ENCODE measurements at places on chromosomes 7 and 10.

DNA sequence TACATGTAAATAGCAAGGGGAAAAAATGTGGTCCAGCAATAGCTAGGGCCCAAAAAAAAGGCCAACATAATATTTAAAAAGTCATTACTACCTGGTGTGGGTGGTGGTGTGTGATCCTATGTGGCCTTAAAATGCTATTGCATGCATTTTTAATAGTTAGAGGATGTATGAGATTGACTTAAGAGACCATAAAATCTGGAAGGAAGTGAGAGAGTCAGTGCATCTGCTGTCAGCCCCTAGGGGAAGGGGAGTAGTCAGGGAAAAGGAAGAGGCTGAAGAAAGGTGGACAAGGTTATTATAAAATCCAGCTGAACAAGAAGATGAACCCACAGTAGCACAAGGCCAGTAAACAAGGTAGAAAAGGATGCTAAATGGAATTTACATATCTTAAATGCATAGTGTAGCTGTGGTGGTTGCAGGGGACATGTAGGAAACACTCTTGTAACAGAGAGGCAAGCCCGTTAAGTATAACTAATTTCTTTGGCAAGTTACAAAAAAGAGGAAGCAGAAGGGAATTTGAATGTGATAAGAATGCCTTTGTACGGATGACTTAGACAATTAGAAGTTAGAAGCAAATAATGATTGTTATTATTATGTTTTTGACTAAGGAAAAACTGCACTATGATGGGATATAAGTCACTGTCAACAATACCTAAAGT is 11.9 kb upstream of the NDUFA5 start:
- no peak for DNase-seq

GRCh38 chr7:74017125-74017524 is 10.8 kb upstream of the ELN start:
- no peak for DNase-seq

- no peak for DNase-seq
Measured at GRCh38 chr10:90834326-90834725, 23.5 kb downstream of the HTR7 start.

GRCh38 chr10:75593692-75594556 is 162.5 kb downstream of the LRMDA start:
- DNase-seq, result no peak

DNA sequence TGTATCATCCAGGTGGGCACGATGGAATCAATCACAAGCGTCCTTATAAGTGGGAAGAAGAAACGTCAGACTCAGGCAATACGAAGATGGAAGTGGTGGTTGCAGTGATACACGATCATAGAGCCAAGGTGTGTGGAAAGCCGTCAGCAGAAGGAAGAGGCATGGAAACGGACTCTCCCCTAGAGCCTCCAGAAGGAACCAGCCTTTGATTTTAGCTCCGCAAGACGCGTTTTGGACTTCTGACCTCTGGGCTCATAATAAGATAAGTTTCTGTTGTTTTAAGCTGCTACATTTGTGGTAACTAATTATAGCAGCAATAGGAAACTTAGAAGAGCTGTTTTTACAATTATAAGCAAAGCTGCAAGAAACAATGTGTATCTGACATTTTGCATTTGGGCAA is 14.8 kb downstream of the FANK1 start:
- DNase-seq, result no peak

- no peak for DNase-seq
Measured at GRCh38 chr10:37865957-37866803, 8.8 kb upstream of the ZNF248 start.

GRCh38 chr7:35436452-35436851 is 182.6 kb upstream of the TBX20 start:
- no peak for DNase-seq

- no peak for DNase-seq
Measured at GRCh38 chr10:104122225-104123107, 495 bp downstream of the SFR1 start.

- DNase-seq, result no peak
Measured at GRCh38 chr7:66207540-66207939, 2.4 kb downstream of the TPST1 start.

DNA sequence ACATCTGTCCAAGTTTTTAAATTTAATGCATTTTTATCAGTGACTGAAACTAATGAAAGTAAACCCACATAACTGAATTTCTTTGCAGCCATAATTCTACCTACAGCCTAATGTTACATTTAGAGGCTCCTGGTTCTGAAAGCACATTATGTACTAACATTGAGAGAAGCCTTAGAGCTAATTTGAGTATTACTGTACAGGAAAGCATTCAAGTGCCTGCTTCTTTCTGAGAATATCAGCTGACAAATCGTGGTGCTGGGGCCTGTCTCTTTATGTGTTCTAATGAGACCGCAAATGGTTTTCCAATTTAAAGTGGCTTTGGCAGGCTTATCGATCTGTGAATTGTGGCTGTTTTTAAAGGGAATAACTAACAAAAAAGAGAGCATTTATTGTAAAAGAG is 32.3 kb upstream of the DGKB start:
- DNase-seq, result no peak

- DNase-seq, result no peak
Measured at GRCh38 chr10:9681655-9682054, 1336.0 kb upstream of the CELF2 start.

DNA sequence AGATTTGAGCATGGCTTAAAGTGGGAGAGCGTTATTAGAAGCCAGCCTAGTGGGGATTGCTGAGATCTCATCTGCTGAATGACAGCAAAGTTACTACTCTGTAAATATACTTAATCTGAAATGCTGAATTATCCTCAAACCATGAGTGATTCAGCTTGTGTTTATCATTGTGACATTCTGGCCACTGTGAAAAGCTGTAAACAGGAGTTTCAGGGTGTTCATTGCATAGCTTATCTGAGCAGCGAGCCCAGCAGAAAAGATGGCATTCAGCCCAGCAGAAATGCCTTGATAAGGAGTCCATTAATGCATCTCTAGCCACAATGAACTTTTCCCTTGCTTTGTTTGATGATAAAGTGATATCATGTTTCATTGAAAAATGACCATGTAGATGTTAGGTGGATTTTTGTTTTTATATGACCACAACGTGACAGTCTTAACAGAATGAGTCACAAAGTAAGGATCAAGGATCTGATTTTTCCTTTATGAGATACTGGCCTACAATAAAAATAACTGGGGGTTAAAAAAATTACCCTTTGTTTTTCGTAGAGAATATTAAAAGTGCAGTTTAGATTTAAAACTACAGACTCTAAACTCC is 7.8 kb downstream of the TES start:
- DNase-seq, result no peak

DNA sequence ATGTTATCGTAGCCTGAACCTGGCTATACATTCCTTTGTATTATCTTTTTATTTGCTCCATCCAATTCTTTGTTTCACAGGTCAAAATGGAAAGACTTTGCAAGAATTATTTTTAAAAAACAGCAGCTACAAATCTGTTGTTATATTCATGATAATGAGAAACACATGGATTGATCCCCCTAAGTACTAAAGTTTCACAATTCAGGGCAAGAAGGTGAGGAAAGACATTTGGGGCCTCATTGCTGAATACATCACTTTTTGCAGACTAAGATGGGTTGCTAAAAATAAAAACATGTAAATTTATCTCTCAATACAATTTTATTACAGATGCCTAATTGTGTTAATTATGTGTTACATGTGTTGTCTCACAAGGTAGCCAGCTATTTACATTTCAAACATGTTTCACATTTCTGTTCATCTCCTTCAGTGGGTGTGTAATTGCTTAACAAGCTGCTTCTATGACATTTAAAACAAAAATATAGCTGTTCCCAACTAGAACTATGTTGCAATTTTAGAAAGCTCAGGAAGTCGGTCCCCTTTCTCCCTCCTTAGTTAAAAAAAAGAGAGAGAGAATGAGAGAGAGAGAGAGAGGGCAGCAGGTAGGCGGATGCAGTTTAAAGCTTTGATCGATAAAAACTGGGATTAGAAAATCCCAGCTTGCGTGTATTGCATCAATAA is 606.3 kb upstream of the FZD8 start:
- no peak for DNase-seq

DNA sequence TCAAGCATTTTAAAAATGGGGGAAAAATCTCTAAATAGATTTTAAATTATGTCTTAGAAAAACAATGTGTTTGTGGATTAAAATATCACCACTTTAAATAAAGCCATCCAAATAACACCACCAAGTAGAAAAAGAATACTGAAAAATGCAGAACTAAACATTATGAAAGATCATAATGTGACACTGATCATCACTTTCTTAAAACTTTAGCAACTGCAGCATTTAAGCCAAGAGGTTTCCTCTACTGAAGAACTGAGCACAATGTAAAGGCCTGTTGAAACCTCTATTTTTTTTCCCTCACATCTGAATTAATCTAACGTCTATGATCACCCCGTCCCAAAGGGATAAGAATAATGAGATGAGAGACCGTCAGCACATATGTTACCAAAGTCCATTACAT is 18.6 kb downstream of the MINDY3 start:
- DNase-seq, result no peak

- DNase-seq, result peak; percentile 32
Measured at GRCh38 chr10:26881600-26882331, 21.0 kb upstream of the ABI1 start.

Measured in NT2/D1 (cell line).